ENCODE measurements at places on chromosomes 12 and 14.

- no peak for DNase-seq
These were observed 7.0 kb upstream of the ATXN2 start for GRCh38 chr12:111605911-111606766.

DNA sequence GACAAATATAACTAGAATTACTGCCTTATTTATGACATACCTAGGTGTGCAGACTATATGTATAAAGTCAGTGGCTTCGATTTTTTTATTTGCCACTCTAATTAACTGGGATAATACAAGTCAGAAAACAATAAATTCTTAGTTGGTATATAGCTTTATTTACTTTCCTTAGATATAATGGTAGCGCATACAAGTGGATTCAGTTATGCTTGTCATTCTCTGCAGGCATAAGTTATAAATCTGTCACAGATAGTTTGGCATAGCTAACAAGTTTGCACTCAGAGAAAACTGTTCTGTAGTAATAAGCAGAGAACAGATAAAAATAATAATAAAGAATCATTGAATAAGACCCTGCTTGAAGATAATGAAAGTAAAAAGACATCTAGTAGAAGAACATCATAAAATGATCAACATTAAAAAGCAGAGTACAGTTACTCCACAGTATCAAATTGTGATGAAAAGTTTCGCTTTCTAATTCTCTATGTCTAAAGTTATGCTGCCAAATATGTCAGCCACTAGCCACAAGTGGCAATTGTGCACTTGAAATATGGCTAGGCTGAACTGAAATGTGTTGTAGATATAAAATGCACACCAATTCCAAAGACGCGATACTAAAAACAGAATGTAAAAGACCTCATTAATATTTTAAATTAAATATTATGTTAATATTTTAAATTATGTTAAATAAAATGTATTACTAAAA, 224.1 kb downstream of the SLC25A21 start:
- no peak for DNase-seq

DNA sequence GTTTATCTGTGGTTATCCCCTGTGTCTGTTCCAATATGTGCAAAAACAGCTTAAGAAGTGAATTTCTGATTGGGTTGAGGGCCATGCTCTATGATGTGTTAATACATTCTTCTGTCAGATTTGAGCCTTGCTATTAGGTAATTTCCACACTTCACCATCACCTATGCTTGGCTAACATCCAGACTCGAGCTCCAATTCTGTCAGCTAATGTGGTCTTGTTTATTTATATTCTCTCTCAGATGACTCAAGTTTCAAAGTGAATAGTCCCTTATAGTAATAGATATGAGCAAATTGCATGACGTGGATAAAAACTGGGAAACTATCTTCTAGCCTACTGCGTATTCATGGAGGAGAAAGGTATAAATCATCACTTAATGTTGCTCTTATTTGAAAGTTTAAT, 451.3 kb downstream of the SNAPC1 start:
- DNase-seq: no peak

GRCh38 chr14:92673601-92674150, 74.8 kb downstream of the LGMN start:
- DNase-seq: no peak

DNA sequence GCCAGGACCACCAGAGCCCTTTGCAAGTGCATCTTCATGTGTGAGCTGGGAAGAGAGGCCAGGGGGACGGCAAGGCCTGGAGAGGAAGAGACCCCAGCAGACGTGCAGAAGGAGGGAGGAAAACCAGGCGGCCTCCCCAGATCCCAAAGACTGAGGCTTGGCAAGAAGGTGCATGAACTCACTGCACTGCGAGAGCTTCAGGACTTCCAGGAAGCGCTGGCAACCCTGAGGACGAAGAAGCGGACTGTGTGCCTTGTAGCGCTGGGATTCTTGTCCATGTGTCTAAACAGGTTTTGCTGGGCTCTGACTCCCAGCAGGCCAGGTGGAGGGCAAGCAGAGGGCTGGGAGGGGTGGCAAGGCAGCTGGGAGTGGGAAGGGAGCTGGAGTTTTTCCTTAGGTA, 939 bp downstream of the TGFB3 start:
- DNase-seq: no peak

DNA sequence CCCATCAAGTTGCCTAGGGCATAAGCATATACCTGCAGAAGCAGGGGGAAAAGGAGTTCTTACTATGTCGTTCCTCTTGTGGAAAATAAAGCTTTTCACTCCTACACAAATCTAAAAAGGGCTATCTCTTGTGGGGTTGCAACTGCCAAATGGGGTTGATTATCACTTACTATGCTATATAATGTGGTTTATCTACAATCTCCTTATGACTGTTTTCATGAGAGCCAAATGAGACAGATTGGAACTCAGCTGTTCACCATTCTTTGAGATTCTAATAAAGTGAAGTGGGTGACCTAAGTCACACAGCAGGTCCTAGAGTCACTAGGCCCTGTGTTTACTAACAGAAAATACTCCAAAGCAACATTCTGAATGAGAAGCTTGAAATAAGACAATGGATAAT, 47.7 kb downstream of the CIT start:
- DNase-seq: no peak

DNA sequence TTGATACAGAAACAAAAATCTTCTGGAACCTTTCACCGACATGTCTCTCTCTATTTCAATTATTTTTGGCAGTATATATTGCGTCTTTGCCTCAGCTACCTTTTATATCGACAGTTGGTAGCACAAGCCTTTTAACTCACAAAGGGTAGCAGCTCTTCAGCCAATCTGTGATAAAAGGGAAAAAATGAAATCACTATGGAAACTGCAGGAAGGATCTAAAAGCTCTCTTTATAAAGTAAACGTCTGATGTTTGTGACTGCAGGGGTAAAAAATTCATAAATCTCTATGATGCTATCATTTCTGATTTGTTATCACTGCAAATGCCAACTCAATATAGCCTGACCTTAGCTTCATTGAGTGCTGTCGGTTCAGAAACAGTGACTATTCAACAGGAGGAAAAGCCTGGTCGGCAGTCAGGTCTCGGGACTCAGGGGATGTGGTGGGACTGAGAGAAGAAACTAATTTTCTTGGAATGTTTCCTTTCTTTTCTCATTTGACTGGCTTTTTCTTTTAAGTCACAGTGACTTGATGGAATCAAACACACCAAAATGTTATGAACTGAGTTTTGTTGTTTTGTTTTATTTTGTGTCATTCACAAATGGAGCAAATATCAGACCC, 5.9 kb upstream of the RMST start:
- no peak for DNase-seq

GRCh38 chr12:52687497-52688385, 7.5 kb upstream of the KRT1 start:
- DNase-seq: no peak

- no peak for DNase-seq
These were observed 1370.7 kb upstream of the TMEM132C start for GRCh38 chr12:126895951-126896913.

- DNase-seq: no peak
These were observed 1500.7 kb upstream of the FLRT2 start for GRCh38 chr14:84029246-84029645.

DNA sequence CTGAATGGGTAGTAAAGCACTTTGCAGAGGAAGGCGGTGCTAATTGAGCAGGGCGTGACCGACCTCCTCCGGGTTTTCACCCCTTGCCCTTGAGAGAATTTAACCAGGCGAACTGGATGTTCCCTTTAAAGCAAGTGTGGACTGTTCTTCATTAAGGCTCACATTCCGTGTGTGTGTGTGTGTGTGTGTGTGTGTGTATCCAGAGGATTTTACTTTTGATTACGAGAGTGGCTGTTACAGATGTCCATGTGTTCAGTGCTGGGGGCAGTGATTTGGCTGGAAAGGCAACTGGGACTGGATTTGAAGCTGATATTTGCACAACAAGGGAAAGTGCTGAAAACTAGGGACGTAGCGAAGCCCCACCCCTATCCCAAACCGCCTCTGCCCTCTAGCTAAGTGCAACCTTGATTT, 2.2 kb downstream of the TMEM132C start:
- no peak for DNase-seq

DNA sequence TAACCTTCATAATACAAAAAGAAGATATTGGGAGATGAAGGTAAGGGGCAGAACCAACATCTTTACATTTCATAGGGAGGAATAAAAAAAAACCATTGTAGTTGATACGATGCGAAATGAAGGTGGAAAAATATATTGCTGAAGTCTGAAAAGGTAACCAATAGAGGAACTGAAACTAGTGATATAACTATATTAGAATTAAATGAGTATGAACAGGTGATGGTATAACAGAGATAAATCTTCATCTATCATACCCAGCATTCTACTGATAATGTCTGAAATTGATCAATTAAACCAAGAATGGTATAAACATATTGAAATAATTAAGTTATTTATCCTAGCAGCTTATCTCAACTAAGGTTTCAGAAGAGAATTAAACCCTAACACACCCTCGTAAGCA, 332.1 kb downstream of the NELL2 start:
- no peak for DNase-seq

DNA sequence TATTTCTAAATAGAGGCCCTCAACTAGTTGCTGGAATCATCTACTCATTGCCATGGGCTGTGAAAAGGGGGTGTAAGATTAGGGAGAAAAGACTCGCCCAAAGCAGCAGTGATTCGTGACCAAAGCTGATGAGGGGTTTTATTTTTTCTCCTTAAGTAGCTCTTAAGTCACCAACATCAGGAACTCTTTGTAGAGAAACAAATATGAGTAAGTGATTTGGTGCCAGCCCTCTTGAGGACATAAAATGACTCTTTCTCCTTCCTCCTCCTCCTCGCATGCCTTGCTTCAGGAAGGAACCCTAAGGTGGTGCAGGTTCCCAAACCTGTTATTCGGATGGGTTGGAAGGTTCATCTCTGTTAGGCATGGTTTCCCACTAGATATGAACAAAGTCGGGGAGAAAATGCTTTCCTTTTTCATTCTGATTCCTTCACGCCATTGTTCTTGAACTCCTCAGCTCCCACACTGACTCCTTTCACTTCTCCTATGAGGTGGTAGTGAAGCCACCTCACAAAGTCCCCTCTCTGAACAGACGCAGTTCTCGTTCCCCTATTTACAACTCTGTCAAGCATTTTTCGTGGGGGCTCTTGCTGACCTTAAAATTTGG, 113.4 kb downstream of the ETV6 start:
- DNase-seq: no peak
